ENCODE measurements at places on chromosomes 2 and 18.
A peak's percentile ranks its signal among the peaks of the same experiment; 100 is the strongest.

GRCh38 chr2:240569523-240569997 lies 1.3 kb downstream of the RNPEPL1 start:
- DNase-seq: no peak

DNA sequence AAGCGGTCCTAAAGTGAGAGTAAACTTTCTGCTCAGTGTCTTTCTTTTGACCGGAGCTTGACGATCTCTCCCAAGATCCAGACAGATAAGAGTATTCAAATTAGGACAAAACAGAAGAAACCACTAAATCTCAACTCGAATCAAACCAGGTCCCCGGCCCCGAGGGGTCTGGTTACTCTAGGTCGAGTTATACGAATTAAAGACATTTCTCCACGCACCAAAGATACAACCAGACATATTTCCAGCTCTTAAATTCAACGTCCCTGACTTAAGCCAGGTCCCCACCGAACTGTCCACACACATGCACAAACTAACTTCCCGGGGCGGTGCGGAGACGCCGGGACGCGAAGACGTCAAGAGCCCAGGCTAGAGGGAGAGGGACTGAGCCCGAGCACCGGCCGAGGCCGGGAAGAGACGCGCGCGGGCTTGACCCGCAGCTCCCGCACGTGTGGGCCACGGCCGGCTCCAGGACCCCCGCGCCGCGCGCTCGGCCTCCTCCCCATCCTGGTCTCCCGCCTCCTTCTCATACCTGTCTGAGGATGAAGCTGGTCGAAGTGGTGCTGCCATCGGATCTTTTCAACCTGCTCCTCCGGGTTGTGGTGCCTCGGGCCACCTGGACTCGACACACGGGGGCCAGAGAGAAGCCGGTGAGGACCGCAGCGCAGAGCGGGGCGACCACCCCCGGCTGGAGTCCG lies 896 bp downstream of the CACNB4 start:
- DNase-seq: no peak

DNA sequence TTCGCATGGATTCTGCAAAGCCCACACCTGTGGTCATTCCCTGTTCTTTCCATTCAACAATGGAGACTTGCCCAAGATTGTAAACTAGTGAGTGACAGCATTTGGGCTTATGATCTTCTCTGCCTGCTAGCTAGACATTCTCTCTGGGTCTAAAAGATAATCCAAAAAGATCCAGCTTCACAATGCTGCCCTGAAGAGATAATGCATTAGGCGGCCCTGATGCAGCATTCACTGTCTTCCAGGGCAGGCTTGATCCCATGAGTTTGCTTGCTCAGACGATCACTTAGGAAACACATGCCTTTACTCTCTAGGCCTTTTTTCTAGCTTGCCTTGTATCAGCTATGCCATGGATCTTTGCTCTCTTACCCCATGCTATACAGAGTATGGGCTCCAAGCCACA lies 196.1 kb downstream of the SETBP1 start:
- no peak for DNase-seq

DNA sequence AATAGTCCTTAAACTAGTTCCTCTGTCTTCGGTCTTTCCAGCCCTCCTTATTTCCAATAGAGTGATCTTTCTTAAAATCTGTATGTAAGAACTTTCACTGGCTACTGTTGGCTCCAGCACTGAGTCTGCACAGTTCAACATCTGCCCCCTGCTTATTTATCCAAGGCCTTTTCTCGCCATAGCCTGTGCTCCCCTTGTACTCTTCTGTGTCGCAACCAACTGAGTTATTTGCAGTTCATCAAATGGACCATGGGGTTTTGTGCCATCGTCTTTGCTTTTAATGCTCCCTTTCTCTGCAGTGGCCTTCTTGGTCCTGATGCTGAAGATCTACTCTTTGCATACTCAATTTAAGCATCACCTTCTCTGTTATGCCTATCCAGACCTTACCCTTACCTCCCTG lies 77.3 kb downstream of the DSC3 start:
- DNase-seq: no peak

DNA sequence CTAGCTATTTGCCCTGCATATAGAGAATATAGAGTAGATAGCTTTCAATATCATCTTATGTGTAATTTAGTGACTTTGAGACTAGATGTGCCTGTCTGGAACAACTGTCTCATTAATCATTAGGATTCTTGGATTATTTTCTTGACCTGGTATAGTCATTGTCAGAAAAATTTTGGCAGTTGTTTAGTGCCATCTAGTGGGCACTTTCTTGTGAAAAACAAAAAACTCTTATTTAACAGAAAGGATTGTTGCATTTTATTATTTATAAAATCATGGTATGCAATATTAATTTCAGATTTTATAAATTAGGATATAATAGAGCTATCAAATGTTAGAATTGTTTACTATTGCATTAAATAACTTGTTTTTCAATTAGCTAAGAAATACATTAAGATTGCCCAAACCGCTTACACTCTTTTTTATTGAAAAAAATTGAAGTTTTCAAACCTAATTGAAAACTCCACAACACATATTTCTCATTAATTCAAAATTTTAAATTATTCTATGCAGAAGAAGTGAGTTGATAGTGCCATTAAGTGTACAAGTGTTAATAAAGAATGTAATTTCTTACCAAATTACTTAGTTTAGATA lies 80.3 kb downstream of the DYNAP start:
- peak; percentile 17 for DNase-seq

DNA sequence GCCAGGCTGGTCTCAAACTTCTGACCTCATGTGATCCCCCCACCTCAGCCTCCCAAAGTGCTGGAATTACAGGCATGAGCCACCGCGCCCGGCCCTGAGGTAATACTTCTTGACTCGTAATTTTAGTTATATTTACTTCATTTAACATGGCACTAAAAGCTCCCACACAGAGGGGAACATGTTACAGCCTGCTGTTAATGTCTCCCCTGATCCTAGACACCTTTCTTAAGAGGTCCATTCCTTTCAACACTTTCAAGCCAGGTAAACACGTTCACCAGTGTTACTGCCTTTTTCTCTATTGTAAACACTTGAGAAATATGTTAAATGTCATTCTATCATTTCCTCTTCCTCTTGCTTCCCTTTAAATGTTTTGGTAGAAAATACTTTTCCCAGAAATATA lies 161.4 kb downstream of the METTL4 start:
- DNase-seq: no peak

- no peak for DNase-seq
Observed at GRCh38 chr2:64932116-64932370, 57.2 kb upstream of the SLC1A4 start.

- no peak for DNase-seq
Observed at GRCh38 chr2:84424152-84424551, 34.9 kb downstream of the SUCLG1 start.

- no peak for DNase-seq
Observed at GRCh38 chr2:225028572-225028971, 13.7 kb downstream of the DOCK10 start.

GRCh38 chr2:138445227-138445626 lies 56.3 kb upstream of the SPOPL start:
- no peak for DNase-seq

- DNase-seq: no peak
Observed at GRCh38 chr2:112077814-112078213, 22.7 kb downstream of the TMEM87B start.

GRCh38 chr18:57241869-57242268 lies 95.0 kb downstream of the BOD1L2 start:
- no peak for DNase-seq

DNA sequence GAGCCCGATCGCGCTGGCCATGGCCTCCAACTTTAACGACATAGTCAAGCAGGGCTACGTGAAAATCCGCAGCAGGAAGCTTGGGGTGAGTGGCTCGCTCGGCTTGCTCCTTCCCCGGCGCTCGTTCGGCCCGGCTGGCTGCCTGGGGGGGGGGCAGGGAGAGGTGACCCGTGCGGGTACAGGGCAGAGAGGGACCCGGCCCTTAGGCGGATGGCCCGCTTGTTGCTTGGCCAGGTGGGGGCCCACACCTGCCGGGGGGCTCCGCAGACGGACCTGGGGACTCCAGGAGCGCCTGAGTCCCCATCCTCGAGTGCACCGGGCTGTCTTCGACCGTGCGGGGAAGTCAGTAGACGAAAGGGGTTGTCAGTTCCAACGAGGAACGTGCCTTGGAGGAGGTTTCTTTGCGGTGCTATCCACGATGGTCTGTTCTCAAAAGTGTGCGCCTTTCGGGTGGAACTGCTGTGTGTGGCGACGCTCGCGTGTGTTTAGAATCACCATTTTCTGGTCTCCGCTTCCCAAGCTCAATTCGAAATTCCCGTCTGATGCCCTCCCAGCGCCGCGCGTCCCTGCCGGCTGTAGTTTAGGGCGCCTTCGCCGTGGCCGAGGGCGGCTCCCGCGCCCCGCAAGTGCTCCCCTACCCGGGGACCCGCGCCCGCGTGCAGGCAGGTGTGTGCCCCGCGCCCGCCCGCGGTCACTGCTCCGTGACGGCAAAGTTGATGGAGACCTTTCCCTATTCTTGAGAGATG lies 711 bp downstream of the DOK6 start:
- no peak for DNase-seq

DNA sequence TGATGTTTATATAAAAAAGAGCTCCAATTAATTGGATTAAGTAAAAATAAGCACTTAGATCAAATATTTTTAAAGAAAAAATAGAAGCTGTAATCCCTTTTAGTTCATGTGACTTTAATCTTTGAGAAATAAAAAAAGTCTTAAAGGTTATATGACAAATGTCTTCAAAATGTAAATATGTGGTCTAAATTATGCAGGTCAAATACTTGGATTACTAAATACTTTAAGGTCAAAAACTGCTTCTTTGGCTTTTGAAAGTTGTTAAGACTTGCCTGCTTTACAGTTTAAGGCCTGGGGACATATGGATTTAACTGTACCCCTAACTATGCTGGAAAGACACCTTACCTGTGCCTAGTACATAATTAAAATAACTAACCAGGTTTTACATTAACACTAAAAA lies 15.5 kb upstream of the PDK1 start:
- DNase-seq: no peak

DNA sequence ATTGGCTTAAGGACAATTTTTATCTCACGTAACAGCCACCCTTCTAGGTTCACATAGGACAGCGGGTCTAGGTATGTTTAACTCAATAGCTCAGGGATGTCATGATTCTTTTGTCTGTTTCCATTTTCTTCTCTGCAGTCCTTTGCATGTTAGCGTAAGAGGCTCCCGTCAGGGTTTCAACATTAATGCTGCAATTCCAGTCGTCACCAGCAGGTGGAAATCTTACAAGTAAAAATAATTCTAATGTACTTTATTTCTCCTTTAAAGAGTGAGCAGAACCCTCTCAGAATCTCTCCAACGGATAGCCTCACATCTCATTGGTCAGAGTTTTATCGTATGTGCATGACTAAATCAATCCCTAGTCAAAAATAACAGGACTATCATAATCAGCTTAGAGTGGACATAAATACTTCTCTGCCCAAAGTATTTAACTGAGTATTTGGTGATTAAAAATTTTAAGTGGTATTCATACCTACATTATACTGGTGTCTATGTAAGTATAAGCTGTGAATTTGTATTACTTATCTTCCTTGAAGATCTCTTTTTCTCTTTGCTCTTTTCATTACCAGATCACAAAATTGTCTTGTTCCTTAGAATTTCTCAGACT lies 487.2 kb upstream of the GCFC2 start:
- no peak for DNase-seq

DNA sequence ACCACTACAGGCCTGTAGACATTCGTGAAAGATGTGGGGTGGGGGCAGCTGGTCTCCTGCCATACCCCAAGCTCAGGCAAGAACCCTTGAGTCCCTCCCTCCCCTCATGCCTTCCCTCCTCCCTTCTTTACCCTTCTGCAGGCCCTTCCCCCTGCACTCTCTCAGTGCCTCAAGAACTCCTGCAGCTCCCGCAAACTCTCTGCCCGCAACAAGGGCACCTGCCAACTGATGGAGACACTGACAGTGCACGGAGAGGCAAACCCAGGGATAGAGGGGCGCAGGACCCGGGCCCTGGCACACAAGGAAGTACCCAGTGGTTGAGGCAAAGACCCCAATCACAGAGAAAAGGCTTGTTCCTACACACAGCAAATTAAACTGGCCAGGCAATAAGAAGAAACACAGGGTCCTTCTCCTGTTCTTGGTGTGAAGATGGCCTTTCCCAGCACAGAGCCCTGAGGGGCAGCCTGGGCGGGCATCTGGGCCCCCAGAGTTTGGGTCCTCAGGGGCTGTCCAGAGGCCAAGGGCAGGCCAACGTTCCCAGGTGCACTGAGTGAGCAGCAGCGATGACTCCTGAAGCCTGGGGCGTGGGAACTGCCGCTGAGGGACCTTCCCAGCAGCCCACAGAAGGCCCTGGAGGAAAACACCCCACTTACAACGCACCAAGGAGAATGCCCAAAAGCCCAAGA lies 1.6 kb downstream of the TEKT4 start:
- no peak for DNase-seq
